ENCODE measurements at places on chromosomes 2 and 18. TPM values are rescaled to one million over a fixed set of nuclear protein-coding genes. Genes with fewer than 3 reads are reported as not detected.

SNTG2 gene
- total RNA-seq = 3.8 TPM

DNA sequence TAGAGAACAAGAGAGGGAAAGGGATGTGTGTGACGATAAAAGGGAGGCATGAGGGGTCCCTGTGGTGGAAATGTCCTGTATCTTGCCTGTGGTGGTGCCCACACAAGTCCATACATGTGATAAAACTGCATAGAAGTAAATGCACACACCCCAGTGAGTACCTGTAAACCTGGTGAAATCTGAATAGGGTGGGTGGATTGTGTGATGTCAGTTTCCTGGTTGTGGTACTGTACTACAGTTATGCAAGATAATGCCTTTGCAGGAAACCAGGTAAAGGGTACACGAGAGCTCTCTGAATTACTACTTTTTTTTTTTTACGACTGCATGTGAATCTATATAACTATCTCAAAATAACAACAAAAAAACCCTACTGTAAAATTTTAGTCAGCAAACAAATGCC is 22.1 kb downstream of the SERPINE2 start:
- no peaks in the 10 kb centered on the region for H3K27me3 ChIP-seq
- no peak overlapping the region for H3K4me3 ChIP-seq
- no peak for DNase-seq
- H3K27ac ChIP-seq = no peak overlapping the region
- peaks cover 21% of the 10 kb centered on the region for H3K4me1 ChIP-seq

GRCh38 chr2:144935736-144936135 is 415.8 kb upstream of the ZEB2 start:
- no peak overlapping the region for H3K27ac ChIP-seq
- no peak for DNase-seq
- H3K4me1 ChIP-seq = no peaks in the 10 kb centered on the region
- H3K27me3 ChIP-seq = peaks cover 4% of the 10 kb centered on the region
- no peaks in the 10 kb centered on the region for H3K36me3 ChIP-seq

DNA sequence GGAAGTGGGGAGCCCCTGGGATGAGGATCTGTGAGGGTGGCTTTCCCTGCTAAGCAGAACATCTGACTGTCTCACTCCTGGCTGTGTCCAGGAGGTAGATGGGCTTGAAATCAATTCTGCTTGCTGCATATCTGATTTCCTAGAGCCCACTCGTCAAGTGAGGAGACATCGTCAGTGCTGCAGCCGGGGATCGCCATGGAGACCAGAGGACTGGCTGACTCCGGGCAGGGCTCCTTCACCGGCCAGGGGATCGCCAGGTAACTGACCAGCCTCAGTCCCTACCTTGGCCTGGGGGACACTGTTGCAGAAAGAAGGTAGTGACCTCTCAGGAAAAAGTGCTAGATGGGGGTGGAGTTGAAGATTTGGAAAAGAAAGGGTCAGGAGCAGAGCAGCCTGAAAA is 31.3 kb downstream of the CNGA3 start:
- H3K27ac ChIP-seq = no peak overlapping the region
- H3K4me3 ChIP-seq = no peak overlapping the region
- no peak for DNase-seq
- peaks cover 1% of the 10 kb centered on the region for H3K4me1 ChIP-seq
- H3K36me3 ChIP-seq = no peaks in the 10 kb centered on the region

DNA sequence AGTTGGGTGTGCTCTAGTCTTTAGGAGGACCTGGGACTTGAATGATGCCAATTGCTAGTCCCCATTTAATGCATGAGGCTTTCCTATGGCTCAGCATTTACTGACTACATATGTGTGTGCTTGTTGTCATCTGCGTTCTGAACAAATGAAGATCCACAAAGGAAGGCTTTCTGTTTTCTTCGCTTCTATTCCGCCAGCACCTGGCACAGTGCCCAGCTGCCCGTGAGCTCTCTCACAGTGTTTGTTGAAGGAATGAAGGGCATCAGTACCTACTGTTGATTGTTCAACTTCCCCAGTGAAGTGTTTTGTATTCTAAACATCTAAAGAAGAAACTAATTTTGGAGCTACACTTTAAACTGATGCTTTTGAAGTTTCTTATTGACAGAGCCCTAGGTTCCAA is 122.4 kb upstream of the LINC00305 start:
- no peak for DNase-seq
- no peaks in the 10 kb centered on the region for H3K27me3 ChIP-seq
- no peak overlapping the region for H3K4me3 ChIP-seq
- H3K4me1 ChIP-seq = no peaks in the 10 kb centered on the region
- no peaks in the 10 kb centered on the region for H3K36me3 ChIP-seq

- H3K4me3 ChIP-seq = no peak overlapping the region
- no peaks in the 10 kb centered on the region for H3K27me3 ChIP-seq
These were observed 64.6 kb downstream of the MBD2 start for GRCh38 chr18:54159906-54160305.

- H3K27ac ChIP-seq = no peak overlapping the region
- no peaks in the 10 kb centered on the region for H3K27me3 ChIP-seq
- H3K4me1 ChIP-seq = peaks cover 7% of the 10 kb centered on the region
- peaks cover 2% of the 10 kb centered on the region for H3K36me3 ChIP-seq
- H3K4me3 ChIP-seq = no peak overlapping the region
- DNase-seq = no peak
These were observed 22.8 kb upstream of the CCNYL1 start for GRCh38 chr2:207688597-207688996.

GRHL1 gene
- 0.76 TPM for total RNA-seq

APCDD1 gene
- not detected for total RNA-seq

DNA sequence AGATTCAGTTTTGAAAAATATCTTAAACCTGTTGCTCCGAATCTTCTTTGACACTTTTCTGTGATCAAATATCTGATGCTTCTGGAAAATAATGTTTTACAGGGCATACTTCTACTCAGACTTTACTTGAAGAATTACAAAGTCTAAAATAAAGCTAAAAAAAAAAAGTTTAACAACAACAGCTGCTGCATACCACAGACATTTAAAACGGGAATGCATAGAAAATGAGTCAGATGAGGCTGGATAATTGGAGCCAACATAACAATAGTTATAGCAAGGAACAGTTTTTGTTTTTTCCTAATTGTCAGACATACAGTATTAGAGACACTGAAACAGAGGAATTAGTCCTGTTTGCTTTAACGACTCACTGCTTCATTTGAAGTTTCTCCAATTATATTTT is 1090.2 kb downstream of the SUCLG1 start:
- no peaks in the 10 kb centered on the region for H3K4me1 ChIP-seq
- no peaks in the 10 kb centered on the region for H3K36me3 ChIP-seq
- DNase-seq = no peak
- H3K27me3 ChIP-seq = no peaks in the 10 kb centered on the region

- H3K4me1 ChIP-seq = no peaks in the 10 kb centered on the region
- no peak overlapping the region for H3K27ac ChIP-seq
- DNase-seq = no peak
- no peaks in the 10 kb centered on the region for H3K27me3 ChIP-seq
These were observed 671.3 kb upstream of the CHAC2 start for GRCh38 chr2:53096351-53096750.

IL37 gene
- not detected for total RNA-seq

TIGD1 gene
- 6.9 TPM for total RNA-seq

- DNase-seq = no peak
- H3K27me3 ChIP-seq = no peaks in the 10 kb centered on the region
- no peak overlapping the region for H3K27ac ChIP-seq
- peaks cover 32% of the 10 kb centered on the region for H3K4me1 ChIP-seq
These were observed 62.0 kb upstream of the CAB39 start for GRCh38 chr2:230650585-230651137.

- peaks cover 4% of the 10 kb centered on the region for H3K4me1 ChIP-seq
- no peaks in the 10 kb centered on the region for H3K36me3 ChIP-seq
- no peak for DNase-seq
- no peaks in the 10 kb centered on the region for H3K27me3 ChIP-seq
- H3K27ac ChIP-seq = no peak overlapping the region
- no peak overlapping the region for H3K4me3 ChIP-seq
These were observed 117.5 kb upstream of the TEX51 start for GRCh38 chr2:126781206-126781605.

EPB41L3 gene
- 1.1 TPM for total RNA-seq

- no peak overlapping the region for H3K4me3 ChIP-seq
- no peak overlapping the region for H3K27ac ChIP-seq
- peaks cover 97% of the 10 kb centered on the region for H3K27me3 ChIP-seq
- no peak for DNase-seq
- no peaks in the 10 kb centered on the region for H3K36me3 ChIP-seq
These were observed 6.0 kb downstream of the HOXD3 start for GRCh38 chr2:176162911-176163671.

UGT1A4 gene
- not detected for total RNA-seq

DNA sequence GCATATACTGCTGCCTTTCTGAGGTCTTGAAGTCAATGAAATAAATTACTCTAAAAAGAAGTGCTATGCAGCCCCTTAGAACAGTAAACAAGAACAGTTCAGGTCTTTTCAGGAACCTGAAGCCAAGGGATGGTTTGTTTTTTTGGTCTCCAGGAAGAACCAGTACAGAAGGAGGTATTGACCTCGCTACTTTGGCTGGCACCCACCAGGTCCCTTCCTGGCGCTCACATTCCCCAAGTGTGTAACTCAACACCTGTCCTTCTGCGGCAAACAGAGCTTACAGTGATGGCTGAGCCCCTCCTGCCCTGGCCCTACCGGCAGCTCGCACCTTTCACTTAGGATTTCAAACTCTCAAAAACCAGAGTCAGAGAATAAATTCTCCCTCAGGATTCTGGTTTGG is 51.9 kb downstream of the SETBP1 start:
- no peak for DNase-seq
- no peak overlapping the region for H3K27ac ChIP-seq
- no peaks in the 10 kb centered on the region for H3K36me3 ChIP-seq
- H3K4me1 ChIP-seq = peaks cover 25% of the 10 kb centered on the region
- H3K4me3 ChIP-seq = no peak overlapping the region

TBR1 gene
- total RNA-seq = not detected

COL6A3 gene
- 1.3 TPM for total RNA-seq

TLX2 gene
- 0.12 TPM for total RNA-seq

DNA sequence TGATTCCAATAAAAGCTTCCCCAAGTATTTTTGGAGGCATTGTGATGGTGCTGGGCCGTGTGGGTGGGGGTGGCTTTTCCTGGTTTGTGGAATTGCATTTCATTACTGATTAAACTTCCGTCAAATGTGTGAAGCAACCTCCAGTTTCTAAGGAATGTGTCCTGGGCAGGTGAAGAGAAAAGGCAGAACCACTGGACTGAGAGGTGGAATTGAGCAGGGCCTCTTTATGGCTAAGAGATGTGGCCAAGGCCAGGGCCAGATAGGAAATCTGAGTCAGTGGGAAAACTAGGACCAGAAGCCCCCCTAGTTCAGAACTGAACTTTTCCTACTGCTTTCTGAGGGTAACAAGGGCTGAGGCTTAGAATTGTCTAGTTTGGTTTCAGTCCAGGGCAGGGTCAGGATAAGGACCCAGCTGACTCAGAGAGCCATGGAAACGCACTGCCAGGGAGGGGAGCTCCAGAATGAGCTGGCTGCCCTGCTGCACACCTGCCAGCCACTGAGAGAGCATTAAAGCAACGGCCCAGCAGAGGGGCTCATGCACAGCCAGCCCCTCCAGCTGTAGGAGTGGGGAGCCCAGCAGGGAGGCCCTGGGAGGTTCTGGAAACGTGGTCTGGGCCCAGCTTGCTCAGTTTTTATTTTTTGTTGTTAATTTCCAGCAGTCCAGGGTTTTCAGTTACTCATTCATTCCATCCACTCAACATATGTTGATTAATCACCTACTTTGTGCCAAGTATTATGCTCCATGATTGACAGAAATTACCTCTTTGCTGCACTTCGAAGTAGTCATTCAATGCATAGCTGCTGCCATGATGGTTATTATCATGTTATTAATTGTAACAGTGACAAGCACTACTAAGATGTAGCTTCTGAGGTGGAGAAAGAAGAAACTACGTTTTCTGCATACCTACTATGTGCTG is 156.1 kb downstream of the MSH2 start:
- H3K27ac ChIP-seq = no peak overlapping the region
- H3K4me1 ChIP-seq = no peaks in the 10 kb centered on the region
- no peaks in the 10 kb centered on the region for H3K27me3 ChIP-seq
- no peak for DNase-seq

- no peaks in the 10 kb centered on the region for H3K36me3 ChIP-seq
- no peak for DNase-seq
- no peaks in the 10 kb centered on the region for H3K27me3 ChIP-seq
- H3K4me3 ChIP-seq = no peak overlapping the region
- no peaks in the 10 kb centered on the region for H3K4me1 ChIP-seq
- H3K27ac ChIP-seq = no peak overlapping the region
These were observed 59.3 kb downstream of the ARHGEF33 start for GRCh38 chr2:38948995-38949394.

GRCh38 chr18:48923746-48924629 is 26.8 kb downstream of the SMAD7 start:
- peaks cover 19% of the 10 kb centered on the region for H3K36me3 ChIP-seq
- H3K4me3 ChIP-seq = peak overlapping the region; percentile 48
- peaks cover 60% of the 10 kb centered on the region for H3K4me1 ChIP-seq
- H3K27me3 ChIP-seq = no peaks in the 10 kb centered on the region
- H3K27ac ChIP-seq = peak overlapping the region; percentile 92

GRCh38 chr2:232633413-232634205 is at the start of gene EFHD1:
Gene EFHD1 (plus strand): TSS chr2:232633604. CDS start chr2:232633705, 101 bp downstream.
- H3K27ac ChIP-seq = no peak within 1 kb of the TSS
- H3K27me3 ChIP-seq = peaks cover 60% of the 10 kb centered on the region
- H3K4me1 ChIP-seq = peaks cover 5% of the 10 kb centered on the region
- no peaks in the 10 kb centered on the region for H3K36me3 ChIP-seq
- H3K4me3 ChIP-seq = peak within 1 kb of the TSS; percentile 59
- DNase-seq = peak; percentile 70

DNA sequence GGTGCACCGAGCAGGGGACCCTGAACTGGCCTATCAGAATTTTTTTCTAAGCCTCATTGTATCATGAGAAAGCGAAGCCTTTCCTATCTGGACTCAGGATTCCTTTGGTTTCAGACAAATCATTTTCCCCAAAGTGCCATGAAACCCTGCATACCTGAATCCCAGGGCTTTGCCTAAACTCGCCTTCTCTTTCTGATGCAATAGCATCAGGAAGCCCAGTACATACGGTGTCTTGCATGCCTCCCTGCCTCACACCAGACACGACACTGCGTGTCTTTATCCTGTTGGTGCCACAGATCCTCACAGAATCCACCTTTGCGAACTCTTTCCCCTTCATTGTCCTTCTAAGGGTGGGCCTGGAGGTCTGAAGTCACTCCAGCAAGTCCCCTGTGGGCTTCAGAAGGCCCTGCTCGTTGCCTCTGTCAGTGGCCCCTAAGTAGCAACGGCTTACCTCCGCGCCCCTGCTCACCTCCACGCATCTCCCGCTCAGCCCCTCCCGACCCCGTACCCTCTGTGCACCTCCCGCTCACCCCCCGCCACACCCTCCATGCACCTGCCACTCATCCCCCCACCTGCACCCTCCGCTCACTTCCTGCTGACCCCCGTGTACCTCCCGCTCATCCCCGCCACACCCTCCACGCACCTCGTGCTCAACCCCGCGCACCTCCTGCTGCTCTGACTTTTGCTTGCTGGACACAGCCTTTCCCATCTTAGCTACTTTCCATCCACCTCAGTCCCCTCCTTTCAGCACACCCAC is 83.4 kb downstream of the TPGS2 start:
- H3K27me3 ChIP-seq = peaks cover 15% of the 10 kb centered on the region
- no peak overlapping the region for H3K4me3 ChIP-seq
- no peak overlapping the region for H3K27ac ChIP-seq
- H3K4me1 ChIP-seq = no peaks in the 10 kb centered on the region
- no peaks in the 10 kb centered on the region for H3K36me3 ChIP-seq

- no peak overlapping the region for H3K27ac ChIP-seq
- H3K4me1 ChIP-seq = peaks cover 19% of the 10 kb centered on the region
- H3K27me3 ChIP-seq = no peaks in the 10 kb centered on the region
- DNase-seq = no peak
- H3K36me3 ChIP-seq = peaks cover 2% of the 10 kb centered on the region
These were observed 158.1 kb downstream of the TANC1 start for GRCh38 chr2:159126432-159127022.
